ENCODE measurements at places on chromosomes 5 and 9.

DNA sequence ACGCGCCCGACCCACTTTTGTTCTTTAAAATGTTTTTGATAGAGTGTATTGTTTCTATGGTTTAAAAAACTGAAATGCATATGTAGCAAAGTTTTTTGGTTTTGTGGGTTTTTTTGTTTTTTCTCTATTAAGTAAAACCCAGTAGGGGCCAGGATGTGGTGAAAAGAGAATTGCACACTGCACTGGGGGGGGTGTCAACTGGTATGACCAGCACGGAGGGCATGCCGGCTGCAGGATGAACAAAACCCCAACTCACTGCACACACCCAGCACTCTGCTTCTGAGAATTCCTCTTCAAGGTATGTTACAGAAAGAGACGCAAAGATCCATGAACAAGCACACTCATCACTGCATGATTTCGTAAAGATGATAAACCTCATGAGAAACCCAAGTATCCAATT is 75.0 kb downstream of the STK10 start:
- DNase-seq, result no peak

- no peak for DNase-seq
These were observed 294.9 kb downstream of the MED10 start for GRCh38 chr5:6083311-6083978.

DNA sequence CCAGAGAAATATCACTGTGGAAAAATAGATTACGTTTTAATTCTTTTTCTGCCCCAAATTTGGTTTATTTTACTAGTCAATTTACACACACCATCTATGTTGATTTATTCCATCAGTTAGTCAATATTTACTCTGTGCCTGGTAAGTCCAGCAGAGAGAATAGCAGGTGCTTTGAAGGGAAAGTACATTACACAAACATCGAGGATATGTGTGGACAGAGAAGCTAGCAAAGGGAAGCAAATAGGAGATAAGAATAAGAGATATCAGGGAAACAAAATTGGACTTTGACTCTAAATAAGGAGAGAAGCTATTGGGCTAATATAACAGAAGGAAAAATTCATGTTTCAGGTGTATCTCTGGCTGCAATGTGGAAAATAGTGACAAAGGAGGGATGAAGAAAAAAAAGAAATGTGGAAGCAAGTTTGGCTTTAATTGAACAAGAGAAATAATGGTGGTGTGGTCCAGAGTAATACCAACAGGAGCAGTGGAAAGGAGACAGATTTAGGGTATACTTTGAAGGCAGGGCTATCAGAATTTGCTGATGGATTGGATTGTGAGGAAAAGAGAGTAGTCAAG is 587.7 kb upstream of the CDH6 start:
- no peak for DNase-seq

- no peak for DNase-seq
These were observed 56.3 kb upstream of the ITGA1 start for GRCh38 chr5:52731274-52732027.

GRCh38 chr5:121053055-121053985 is 589.2 kb downstream of the PRR16 start:
- DNase-seq, result no peak

GRCh38 chr5:33891788-33892619 is at the start of gene ADAMTS12:
TSS of gene ADAMTS12 (minus strand) at chr5:33891990. CDS start at chr5:33891856, 134 bp downstream.
- peak; percentile 79 for DNase-seq

GRCh38 chr5:41270423-41271251 is 57.3 kb upstream of the C6 start:
- peak; percentile 44 for DNase-seq

DNA sequence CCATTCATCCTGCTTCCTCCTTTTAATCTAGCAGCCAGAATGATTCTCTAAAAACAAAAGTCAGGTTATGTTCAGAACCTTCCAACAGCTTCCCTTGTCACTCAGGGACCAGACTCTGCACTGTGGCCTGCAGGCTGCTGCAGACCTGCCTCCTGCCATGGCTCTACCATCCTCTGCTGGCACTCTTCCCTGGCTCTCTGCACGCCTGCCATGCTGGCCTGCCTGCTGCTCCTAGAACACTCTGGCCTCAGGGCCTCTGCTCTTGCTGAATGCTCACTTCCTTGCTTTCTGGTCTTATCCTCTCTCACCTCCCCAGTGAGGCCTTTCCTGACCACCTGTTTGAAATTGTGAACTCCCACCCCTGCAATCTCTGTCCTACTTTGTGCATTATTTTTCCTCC is 149.4 kb downstream of the CD180 start:
- DNase-seq, result no peak

DNA sequence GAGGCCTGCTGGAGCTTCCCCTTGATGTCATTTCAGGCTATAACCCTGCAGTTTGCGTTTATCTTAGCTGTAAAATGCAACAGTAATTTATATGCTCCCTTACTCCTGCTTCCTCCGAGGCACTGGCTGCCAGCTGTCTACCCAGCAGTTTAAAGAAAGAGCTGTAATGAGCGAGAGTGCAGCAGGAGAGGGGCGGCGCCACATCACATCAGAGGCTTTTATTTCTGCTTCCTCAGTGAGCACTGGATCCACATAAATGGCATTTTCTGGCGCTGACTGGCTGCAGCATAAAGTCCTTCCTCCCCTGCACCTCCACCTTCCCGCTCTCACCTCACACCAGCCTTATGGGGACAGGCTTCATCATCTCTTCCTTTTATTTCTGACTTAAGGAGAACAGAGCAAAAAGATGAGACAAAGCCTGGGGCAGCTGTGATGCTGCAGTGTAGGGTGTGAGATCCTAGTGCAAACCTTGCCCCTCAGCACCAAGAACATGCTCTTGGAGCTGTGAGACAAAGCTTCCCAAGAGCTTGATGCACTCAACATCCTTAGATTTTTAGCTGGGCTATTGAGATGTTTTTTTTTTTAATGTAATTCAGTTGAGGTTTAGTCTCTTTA is 829.6 kb upstream of the ZNF608 start:
- no peak for DNase-seq

DNA sequence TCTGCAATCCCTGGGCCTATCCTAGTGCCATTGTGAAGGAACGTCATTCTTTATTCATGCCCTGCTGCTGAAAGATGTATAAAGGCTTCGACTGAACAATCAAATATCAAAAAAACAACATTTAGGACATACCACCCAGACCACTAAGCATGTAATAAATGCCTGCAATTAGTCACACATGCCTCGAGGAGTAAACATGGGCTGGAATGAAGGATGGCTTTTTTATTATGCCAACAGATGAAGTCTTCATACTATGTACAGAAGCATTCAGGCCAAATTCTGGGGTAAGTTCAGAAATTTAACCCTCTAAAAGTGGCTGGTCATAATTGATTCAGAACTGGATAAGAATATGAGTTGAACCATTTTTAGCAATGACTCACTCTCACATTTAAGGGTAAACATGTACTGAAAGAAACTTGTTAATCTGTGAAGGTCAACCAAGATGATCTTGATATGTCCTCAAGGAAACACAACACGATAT is 38.1 kb downstream of the FAM240B start:
- DNase-seq, result no peak

- no peak for DNase-seq
These were observed 3.0 kb downstream of the LECT2 start for GRCh38 chr5:135951807-135952206.

GRCh38 chr9:10274988-10275387 is 337.8 kb downstream of the PTPRD start:
- DNase-seq, result no peak

- no peak for DNase-seq
These were observed 136.6 kb upstream of the ICE1 start for GRCh38 chr5:5285906-5286305.

GRCh38 chr5:37045703-37046102 is 169.1 kb downstream of the NIPBL start:
- DNase-seq, result no peak

DNA sequence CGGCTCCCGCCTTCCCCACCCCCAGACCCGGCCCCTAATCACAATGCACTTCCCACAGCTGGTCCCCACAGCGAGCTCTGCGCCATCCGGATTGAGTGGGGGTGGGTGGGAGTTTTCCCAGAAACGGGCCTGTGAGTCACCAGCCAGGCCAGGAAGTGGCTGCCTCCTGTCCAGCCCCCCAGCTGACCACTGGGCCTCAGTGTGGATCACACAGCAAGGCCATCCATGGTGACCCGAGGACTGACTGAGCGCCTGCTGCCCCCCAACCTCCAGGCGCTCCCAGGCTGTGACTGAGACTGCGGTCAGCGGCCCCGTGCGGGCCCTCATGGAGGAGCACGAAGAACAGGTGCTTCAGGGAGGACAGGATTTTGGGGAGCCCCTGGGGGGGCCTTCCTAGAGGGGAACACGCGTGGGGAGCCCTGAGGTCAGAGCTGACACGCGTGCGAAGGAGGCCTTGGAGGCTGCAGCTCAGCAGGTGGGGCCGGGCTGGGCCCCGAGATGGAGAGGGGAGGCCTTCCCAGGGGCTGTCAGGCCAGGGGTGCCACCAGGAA is 48.3 kb upstream of the EGFL7 start:
- DNase-seq, result no peak

DNA sequence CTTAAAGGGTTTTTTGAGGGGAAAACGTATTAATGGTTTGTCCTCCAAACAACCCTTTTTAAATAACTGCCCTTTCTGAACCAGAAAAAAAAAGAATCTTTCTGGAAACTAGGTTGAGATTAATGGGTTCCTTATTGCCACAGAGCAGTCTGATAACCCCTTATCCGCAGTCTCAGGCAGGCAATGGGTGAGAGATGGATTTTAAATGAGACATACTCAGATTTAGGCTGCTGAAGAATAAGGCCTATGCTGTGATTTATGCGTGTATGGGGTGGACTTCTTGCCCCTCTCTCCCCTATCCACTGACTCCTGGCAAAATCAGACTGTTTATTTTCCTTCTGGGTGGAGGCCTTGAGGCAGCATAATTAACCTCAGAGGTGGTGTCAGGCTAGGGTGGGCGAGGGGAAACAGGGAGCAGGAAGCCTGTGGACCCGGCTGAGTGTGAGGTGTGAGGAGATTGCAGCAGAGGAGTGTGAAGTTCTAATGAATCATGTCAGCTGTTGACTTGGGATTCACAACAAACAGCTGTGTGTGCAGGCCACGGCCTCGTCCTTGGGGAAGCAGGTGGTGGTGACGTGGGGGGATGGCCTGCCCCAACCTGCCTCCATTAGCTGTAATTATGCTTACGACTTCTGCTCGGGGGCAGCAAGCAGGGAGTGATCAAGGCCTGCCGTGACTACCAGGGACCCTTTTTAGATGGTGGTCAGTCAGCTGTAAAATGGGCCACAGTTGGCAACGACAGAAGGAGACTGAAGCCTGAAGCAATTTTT is 196.4 kb downstream of the SEMA6A start:
- DNase-seq, result no peak

- no peak for DNase-seq
These were observed 291.6 kb upstream of the C9orf72 start for GRCh38 chr9:27864644-27865438.

DNA sequence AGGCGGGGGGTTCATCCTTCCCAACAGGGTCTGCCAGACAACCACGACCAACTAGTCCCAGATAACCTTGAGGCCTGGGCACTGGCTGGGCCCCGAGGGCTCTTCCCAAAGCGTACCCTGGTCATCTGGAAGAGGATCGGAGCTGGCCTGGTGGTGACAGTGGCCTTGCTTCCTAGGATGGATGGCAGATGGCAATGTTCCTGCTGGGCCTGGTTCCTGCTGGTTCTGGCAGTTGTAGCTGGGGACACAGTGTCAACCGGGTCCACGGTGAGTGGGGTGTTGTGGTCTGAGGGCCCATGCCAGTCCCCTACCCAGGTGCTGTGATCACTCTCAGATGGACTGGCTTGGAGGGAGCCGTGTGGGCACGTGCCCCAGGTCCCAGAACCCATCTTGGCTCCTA is 2.0 kb downstream of the ADAMTSL2 start:
- no peak for DNase-seq

DNA sequence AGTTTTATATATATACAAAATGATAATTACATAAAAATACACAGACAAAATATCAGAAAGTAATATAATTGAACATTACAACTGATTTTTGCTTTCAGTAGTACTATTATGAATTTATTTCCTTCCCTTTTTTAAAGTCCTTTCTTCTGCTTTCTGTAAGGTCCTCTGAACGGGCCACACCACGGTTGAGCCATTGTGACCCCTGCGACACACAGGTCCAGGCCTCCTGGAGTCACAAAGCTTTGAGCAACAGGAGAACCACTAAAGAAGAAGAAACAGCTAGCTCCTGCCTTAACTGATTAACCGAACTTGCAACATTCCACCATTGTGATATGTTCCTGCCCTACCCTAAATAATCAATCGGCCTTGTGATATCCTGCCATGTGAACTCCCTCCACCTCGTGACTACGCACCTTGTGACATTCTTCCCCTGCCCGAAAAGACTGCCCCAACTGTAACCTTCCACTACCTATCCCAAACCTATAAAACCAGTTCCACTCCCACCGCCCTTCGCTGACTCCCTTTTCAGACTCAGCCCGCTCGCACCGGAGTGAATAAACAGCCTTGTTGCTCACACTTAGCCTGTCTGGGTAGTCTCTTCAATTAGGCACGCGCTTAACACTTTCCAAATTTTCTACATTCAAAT is 375.0 kb upstream of the RFX3 start:
- DNase-seq, result no peak

GRCh38 chr9:35907711-35908503 is 1.4 kb upstream of the SPAAR start:
- DNase-seq, result peak; percentile 86

GRCh38 chr9:121770415-121771273 is 119.2 kb downstream of the DAB2IP start:
- DNase-seq, result no peak

GRCh38 chr5:1463326-1464095 is 18.3 kb upstream of the SLC6A3 start:
- DNase-seq, result no peak

DNA sequence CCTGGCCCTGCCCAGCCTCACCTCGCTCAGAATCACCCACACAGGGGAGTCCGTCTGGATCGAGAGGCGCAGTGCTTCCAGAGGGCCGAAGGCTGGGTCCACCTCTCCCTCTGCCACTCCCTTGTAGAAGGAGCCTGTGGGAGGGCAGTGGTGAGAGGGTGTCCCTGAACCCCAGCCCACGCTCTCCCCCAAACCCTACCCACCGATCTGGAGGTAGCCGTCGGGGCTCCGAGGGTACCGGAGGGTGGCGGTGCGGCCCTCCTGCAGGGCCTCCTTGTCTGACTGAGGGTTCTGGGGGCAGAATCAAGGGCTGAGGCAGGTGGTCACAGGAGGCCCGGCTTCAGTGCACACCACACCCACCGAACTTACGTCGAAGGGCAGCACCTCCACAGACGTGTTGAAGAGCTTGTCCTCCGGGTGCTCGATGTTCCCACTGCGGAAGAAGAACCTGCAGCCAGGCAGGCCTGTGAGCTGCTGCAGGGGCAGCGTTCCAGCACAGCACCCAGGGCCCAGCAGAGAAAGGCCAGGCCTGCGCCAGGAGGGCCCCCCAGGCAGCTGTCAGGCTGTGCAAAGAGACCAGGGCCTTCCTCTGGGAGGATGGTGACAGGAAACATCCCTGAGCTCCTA is 4.5 kb downstream of the LTC4S start:
- DNase-seq, result no peak

GRCh38 chr9:93254806-93255493 is 71.0 kb downstream of the WNK2 start:
- no peak for DNase-seq
